ENCODE measurements at places on chromosomes 2 and 18.
A peak's percentile ranks its signal among the peaks of the same experiment; 100 is the strongest.

- no peak for DNase-seq
These were observed 174.7 kb downstream of the LPIN1 start for GRCh38 chr2:11920993-11921583.

GRCh38 chr2:191885650-191886049 is 38.8 kb upstream of the CAVIN2 start:
- DNase-seq = no peak

DNA sequence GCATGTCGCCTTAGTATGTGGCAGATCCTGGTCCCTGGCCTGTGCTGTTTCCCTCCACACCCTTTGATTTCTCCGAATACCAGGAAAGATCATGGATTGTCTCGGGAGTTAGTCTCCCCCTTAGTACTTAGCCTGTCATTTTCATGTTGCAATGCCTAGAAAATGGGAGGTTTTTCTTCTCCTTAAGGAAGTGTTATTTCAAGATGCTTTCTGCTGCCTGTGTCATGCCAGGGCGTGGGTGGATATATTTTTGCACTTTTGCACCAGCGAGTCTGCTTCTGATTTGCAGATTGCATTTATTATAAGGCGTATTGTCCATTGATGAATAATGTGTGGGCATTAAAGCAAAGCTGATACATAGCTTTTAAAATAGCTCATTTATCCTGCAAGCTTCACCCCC is 223.5 kb downstream of the NEDD4L start:
- no peak for DNase-seq

DNA sequence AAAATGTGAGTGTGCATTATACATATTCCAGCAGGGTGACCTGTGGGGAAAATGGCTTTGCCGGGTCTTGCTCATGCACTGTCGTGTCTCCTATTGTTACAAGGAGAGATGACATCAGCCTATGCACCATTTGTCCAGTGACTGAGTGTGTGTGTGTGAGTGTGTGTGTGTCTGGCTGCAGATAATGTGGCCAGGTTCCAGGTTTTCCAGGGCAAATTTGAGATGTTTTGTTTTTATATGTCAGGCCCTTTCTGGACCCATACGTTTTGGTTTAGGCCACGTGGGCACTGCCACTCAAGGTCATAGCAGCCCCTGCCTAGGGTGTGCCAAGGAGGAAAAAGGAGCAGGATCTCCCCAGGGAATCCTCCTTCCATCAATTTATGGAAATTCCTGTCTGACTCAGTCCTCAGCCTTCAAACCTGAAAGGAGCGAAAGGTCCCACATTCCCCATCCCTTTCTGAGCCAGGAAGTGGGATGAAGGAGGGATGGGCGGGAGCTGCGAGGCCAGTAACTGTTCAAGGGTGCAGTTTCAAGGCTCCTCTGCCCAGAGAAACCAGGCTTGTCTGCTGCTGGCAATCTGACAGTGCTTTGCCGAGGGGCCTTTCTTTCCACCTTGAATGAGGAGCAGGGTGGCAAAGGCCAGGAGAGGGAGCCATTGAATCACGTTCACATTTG is 93.0 kb upstream of the SMAD2 start:
- DNase-seq = no peak

- no peak for DNase-seq
These were observed 95.7 kb upstream of the POU3F3 start for GRCh38 chr2:104758199-104758620.

GRCh38 chr2:37776487-37776886 is 105.0 kb upstream of the CDC42EP3 start:
- no peak for DNase-seq

- no peak for DNase-seq
These were observed 151.5 kb upstream of the COPS8 start for GRCh38 chr2:236934166-236934565.

GRCh38 chr2:225468131-225468530 is 68.6 kb downstream of the NYAP2 start:
- no peak for DNase-seq

GRCh38 chr2:30185178-30185577 is 38.4 kb downstream of the YPEL5 start:
- no peak for DNase-seq

GRCh38 chr2:120526997-120527945 is 181.3 kb downstream of the INHBB start:
- no peak for DNase-seq

GRCh38 chr2:162072976-162073887 is 783 bp downstream of the DPP4 start:
- DNase-seq = no peak

DNA sequence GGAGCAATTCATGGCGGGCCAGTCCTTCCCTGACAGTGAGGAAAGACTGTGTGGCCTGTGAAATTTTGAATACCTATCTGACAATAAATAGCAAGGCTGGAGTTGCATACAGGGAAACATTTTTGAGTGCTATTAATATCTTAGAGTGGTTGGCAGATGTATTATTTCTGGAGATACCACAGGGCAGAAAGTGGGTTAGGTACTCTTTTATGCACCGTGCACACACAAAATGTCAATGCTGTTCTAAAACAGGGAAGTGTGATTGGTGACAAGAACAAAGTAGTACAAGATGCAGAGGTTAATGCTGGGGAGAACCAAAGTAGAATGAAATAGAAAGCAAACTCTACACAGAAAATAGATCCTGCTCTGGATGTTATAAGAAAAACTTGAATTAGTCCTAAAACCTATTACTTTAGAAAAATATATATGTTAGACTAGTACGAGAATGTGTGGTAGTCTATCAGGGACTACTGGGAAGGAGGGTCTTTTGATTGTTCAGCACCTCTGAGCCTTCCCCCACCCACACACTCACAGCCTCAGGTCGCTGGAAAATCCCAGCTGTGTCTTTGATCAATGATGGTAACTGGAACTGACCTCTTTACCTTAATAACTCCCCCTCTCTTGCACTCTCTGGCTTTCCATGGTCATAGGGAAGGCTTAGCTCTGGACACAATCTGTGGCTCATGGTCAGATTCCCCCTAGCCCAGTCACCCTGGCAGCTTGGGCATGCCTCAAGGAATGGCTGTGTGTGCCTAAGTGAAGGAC is 58.2 kb downstream of the SERPINB8 start:
- DNase-seq = no peak

DNA sequence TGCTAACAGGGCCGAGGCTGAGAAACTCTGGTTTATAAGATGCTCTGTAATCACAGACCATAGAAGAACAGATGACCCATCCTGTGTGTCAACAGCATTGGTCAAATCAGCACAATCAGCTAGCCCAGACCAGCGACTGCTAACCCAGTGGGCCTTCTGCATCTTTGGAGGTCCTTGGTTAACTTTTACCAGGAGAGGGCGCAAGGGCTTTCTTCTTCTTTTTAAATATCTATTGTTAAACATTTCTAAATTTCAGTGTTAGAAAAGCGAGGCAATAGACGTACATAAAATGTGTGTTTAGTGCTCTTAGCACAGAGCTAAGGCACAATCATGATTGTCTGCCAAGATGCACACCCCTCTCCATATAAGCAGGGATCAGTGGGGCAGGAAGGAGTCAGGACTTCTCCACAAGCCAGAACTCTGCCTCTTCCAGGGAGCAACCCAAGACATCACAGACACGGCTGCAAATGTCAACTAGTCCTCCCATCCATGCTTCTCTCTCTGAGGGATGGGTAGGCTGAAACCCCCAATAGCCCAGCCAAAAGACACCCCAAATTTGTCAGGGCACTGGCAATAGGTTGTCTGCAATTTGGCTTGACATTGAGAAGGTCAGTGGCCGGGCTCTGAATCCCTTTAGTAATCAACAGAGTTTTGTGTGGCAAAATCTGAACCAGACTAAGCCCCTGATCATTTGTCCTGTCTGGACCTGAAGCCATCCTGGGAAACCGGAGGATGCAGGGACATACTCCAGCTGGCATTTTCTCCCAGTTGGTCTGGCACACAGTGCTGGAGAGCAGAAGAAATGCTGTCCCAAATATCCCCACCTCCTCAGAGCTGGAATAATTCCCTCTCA is 188.2 kb downstream of the BCL2 start:
- peak; percentile 45 for DNase-seq

- no peak for DNase-seq
These were observed 5.4 kb downstream of the PDK1 start for GRCh38 chr2:172561270-172561669.

DNA sequence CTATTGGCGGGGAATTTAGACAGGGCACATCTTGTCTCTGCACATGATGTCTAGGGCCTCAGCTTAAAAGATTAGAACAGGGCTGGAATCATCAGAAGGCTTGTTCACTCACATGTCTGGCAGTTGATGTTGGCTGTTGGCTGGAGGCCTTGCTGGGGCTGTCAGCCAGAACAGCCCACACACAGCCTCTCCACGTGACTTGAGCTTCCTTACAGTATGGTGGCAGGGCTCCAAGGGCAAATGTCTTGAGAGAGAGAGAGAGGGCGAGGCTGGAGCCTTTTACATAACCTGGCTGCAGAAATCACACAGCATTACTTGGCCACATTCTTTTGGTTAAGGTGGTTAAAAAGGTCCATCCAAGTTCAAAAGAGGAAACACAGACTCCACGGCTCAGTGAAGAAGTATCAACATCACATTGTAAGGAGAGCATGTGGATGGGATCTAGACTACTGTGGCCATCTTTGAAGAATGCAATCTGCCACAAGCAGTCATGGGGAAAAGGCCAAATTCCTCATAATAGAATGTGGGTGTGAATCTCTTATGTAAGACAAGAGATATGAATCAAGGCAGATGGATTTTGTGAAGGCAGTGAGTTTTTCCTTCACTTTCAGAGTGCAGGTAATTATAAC is 30.4 kb downstream of the SRSF7 start:
- no peak for DNase-seq

GRCh38 chr2:208077276-208077675 is 47.0 kb downstream of the CRYGD start:
- DNase-seq = no peak

DNA sequence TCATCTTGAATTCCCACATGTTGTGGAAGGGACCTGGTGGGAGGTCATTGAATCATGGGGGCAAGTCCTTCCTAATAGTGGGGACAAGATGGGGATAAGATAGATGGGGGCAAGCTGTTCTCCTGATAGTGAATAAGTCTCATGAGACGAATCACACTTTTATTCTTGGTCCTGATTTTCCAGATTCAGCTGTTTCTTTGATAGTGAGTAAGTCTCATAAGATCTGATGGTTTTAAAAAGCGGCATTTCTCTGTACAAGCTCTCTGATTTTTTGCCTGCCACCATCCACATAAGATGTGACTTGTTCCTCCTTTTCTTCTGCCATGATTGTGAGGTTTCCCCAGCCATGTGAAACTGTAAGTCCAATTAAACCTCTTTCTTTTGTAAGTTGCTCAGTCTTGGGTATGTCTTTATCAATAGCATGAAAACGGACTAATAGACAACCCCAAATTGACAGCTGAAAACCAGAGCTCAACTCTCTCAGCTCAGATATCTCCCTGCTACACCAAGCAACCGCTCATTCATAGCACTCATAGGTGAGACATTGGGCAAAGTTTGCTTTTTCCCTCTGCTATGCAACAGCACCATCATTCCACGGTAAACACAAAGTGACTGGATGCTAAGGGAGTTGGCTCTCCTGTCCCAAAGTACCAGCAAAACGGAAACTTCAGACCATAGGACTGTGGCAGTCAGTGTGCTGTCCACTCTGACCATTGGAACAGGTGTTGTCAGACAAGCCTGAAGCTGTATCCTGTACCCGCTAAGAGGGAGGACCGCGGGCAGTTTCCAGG is 44.9 kb upstream of the TBC1D8 start:
- no peak for DNase-seq

DNA sequence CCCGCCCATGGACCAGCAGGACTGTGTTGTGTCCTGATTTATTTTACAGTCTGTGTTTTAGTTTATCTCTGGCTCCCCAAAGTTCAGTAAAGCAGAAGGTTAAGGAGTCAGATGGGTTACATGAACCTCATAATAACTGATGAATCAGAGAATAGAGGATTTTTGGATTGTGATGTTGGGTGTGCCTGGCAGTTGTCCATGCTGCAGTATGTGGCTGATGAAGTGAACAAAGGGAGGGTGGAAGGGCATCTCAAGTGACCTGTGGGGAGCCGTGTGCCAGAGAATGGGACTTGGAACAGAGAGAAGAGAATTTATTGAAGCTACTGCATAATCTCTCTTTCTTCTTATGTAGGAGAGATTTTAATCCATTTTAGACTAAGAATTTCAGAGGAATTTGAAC is 145.5 kb downstream of the MAP4K4 start:
- no peak for DNase-seq

- DNase-seq = no peak
These were observed 3.8 kb downstream of the AFG3L2 start for GRCh38 chr18:12373116-12373770.

- DNase-seq = no peak
These were observed 11.0 kb downstream of the MAP3K20 start for GRCh38 chr2:173086518-173087213.

All from activated gamma-delta T cell treated with anti-CD3 and anti-CD28 coated beads, Interleukin-2, amount 50 U/mL, for 16 hours (primary cell).